Stomach (tissue), 19 donors: ENCODE measurements at places on chromosomes 5 and 9. TPM values are rescaled to one million over a fixed set of nuclear protein-coding genes. Genes with fewer than 3 reads are reported as not detected.
A peak's percentile ranks its signal among the peaks of the same experiment; 100 is the strongest.

Gene IFNA8
- not detected for total RNA-seq

Gene ARL14EPL
- total RNA-seq = not detected

Gene ZDHHC11
- 1.8 TPM for total RNA-seq

Gene ANXA2R
- total RNA-seq = 2.2 TPM

Gene PCDHA11
- total RNA-seq = not detected

GRCh38 chr9:9004810-9005209 is 1205.2 kb upstream of the DMAC1 start:
- no peak for DNase-seq
- no peaks in the 10 kb centered on the region for H3K27me3 ChIP-seq
- no peaks in the 10 kb centered on the region for H3K36me3 ChIP-seq
- H3K27ac ChIP-seq = no peak overlapping the region

DNA sequence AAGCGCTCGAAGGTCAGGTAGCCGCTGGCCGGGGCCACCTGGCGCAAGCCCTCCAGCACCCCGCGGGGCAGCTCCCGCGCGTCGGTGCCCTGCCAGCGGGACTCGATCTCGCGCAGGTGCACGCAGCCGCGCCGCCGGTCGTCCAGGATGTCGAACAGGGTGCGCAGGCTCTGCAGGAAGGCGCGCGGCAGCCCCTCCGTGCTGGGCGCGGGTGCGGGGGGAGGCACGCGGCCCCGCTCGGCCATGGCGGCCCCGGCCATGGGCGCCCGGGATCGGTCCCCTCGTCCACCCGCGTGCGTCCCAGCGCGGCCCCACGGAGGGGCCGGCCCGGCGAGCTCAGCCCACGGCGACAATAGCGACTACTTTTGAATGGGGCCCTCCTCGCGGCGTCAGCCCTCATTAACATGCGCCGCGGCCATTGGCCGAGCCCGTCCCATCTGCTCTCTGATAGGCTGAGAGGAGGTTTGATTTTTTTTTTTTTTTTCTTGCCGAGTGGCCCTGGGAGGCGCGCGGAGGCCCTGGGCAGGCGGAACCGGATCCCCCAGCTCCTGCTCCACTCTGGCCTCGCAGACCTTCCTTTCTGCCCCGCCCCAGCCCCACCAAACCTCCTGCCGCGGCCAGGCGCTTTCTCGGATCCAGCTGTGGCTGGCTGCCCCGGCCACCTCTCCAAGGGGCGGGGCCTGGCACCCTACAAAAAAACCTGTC is at the start of gene SAPCD2:
Gene SAPCD2 (minus strand): TSS at position 357 of the 705 bp plus-strand sequence. CDS start 97 bp downstream, at position 260.
- DNase-seq = peak; percentile 96
- H3K36me3 ChIP-seq = no peaks in the 10 kb centered on the region
- peaks cover 11% of the 10 kb centered on the region for H3K27me3 ChIP-seq
- H3K4me1 ChIP-seq = peaks cover 21% of the 10 kb centered on the region
- H3K27ac ChIP-seq = peak within 1 kb of the TSS; percentile 84

DNA sequence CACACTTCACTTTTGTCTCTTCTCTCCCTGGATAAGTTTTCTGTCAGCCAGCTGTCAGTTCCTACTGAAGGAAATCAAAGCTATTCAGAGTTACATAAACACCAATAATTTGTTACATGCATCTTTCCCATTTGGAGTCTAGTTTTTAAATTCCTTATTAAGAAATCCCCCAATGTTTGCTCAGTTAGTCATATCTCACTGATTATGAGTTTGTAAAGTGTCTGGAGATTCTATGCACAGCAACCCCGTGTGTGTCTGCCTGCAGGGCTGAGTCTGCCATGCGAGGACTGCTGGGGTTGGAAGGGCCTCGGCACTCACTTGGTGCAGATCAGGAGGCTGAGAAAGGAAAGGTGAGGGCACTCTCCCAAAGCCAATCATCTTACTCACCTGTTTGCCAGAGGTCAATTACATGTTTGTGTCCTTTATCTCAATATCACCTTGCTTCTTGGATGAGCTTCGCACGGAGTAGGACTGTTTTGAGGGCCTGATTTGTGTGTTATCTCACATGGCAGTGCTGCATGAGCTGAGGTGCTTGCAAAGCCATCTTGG is 3.3 kb downstream of the ANKRD34B start:
- H3K4me3 ChIP-seq = no peak overlapping the region
- no peaks in the 10 kb centered on the region for H3K36me3 ChIP-seq
- no peak for DNase-seq
- peaks cover 14% of the 10 kb centered on the region for H3K4me1 ChIP-seq

- no peaks in the 10 kb centered on the region for H3K27me3 ChIP-seq
- peaks cover 94% of the 10 kb centered on the region for H3K36me3 ChIP-seq
- H3K4me3 ChIP-seq = no peak overlapping the region
- H3K27ac ChIP-seq = no peak overlapping the region
- no peaks in the 10 kb centered on the region for H3K4me1 ChIP-seq
- DNase-seq = no peak
These were observed 34.8 kb downstream of the FKBP15 start for GRCh38 chr9:113186137-113186755.

GRCh38 chr9:90801241-90801972 is at the start of gene SYK:
Gene SYK, plus strand, starts transcription at chr9:90801819. Its CDS starts 42,080 bp downstream, at chr9:90843899.
- H3K27ac ChIP-seq = peak within 1 kb of the TSS; percentile 87
- H3K36me3 ChIP-seq = no peaks in the 10 kb centered on the region
- peaks cover 25% of the 10 kb centered on the region for H3K4me1 ChIP-seq
- H3K27me3 ChIP-seq = peaks cover 5% of the 10 kb centered on the region

- H3K36me3 ChIP-seq = no peaks in the 10 kb centered on the region
- peaks cover 11% of the 10 kb centered on the region for H3K27me3 ChIP-seq
- H3K4me1 ChIP-seq = no peaks in the 10 kb centered on the region
- no peak overlapping the region for H3K4me3 ChIP-seq
- no peak overlapping the region for H3K27ac ChIP-seq
These were observed 230.8 kb upstream of the IRX4 start for GRCh38 chr5:2113348-2114131.

- peaks cover 16% of the 10 kb centered on the region for H3K4me1 ChIP-seq
- H3K27ac ChIP-seq = no peak overlapping the region
- DNase-seq = no peak
- H3K27me3 ChIP-seq = no peaks in the 10 kb centered on the region
- H3K4me3 ChIP-seq = no peak overlapping the region
- H3K36me3 ChIP-seq = peaks cover 20% of the 10 kb centered on the region
These were observed 2.6 kb downstream of the TEX10 start for GRCh38 chr9:100350188-100350587.
